ENCODE measurements at places on chromosomes 4 and X.

GRCh38 chr4:5198656-5199541, 147.6 kb downstream of the STK32B start:
- DNase-seq, result no peak

- no peak for DNase-seq
Observed at GRCh38 chr4:2333916-2334644, 72.2 kb upstream of the MXD4 start.

GRCh38 chr4:179503976-179504375, 2061.7 kb upstream of the AGA start:
- no peak for DNase-seq

GRCh38 chr4:6403400-6403685, 69.1 kb downstream of the PPP2R2C start:
- DNase-seq, result no peak

DNA sequence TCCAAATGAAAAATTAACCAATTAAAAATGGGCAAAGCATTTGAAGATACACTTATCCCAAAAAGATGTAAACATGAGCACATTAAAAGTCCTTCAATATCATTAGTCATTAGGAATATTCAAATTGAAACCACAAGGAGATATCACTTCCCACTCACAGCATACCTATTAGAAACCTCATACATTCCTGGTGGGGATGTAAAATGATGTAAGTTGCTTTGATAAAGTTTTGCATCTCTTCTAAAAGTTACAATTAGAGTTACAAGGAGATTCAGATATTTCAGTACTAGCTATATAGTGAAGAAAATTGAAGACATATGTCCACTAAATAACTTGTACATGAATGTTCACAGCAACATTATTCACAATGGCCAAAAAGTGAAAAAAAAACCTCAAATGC, 1109.3 kb upstream of the LCORL start:
- no peak for DNase-seq

- DNase-seq, result no peak
Observed at GRCh38 chr4:26290321-26290720, 30.5 kb upstream of the RBPJ start.

- DNase-seq, result no peak
Observed at GRCh38 chr4:176044589-176044951, 21.1 kb upstream of the WDR17 start.

DNA sequence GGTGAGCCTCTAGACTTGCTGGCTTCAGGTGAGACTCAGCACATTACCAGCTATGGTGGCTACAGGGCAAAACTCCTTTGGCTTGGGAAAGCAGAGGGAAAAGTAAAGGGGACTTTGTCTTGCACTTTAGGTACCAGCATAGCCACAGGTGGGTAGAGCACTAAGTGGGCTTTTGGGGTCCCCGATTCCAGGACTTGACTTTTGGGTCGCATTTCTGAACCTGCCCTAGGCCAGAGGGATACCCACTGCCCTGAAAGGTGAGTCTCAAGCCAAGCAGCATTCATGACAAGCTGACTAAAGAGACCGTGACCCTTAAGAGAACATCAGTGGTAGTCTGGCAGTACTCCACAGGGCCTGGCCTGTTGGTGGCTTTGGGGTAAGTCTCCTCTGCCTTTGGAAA, 224.8 kb downstream of the CFAP299 start:
- DNase-seq, result no peak

DNA sequence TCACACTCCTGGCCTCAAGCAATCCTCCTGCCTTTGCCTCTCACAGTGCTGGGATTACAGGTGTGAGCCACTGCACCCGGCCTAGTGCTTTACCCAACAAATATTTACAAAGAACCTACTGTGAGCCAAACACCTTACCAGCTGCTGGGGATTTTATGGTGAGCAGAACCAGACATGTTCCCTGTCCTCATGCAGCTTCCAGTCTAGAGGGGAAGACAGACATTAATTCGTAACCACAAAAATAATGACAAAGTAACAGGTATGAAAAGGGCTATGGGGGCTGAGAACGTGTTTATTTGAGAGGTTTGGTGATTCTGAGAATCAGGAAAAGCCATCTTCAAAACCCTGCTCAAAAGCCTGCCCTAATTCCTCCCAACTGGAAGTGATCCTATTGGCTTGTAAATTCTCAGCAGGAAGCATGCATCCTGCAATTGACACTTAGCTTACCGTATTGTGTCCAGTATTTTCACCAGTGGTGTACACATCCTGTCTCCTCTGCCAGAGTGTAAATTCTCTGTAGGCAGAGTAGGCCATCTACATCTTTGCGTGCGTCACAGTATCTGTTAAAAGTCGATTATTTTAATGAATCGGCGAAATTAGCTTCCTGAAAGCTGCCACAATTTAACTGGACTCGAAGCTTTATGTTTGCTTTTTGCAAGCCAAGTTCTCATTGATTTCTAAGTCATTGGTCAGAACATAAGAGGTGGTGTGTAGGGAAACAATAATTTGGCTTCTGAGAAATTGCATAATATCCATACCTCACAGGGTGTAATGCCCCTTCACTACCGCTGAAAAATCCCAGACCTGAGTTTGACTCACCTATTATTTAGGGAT, 67.0 kb downstream of the TMEM156 start:
- DNase-seq, result no peak

- DNase-seq, result no peak
Observed at GRCh38 chrX:1717373-1717772, 102.5 kb downstream of the ASMT start.

DNA sequence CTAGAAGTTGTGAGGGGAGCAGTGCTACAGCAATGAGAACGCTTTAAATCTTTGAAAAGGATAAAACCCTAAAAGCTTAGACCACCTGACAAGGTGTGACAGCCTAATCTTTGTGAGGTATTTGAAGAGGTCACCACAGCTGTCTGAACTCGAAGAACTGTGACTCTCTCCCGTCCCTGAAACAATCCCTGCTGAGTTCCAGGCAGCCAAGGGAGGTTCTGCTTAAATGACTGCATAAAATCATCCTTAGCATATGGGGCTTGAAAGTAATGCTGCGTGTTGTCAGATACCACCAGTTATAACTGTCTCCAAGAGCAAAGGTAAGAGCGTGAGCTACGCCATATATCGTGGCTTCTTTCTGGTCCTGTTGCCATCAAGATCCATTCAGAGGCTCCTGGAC, 696.3 kb downstream of the PCDH7 start:
- DNase-seq, result no peak

- DNase-seq, result no peak
Observed at GRCh38 chr4:634599-634985, 9.2 kb downstream of the PDE6B start.

- no peak for DNase-seq
Observed at GRCh38 chr4:123649250-123649644, 252.7 kb downstream of the SPRY1 start.

DNA sequence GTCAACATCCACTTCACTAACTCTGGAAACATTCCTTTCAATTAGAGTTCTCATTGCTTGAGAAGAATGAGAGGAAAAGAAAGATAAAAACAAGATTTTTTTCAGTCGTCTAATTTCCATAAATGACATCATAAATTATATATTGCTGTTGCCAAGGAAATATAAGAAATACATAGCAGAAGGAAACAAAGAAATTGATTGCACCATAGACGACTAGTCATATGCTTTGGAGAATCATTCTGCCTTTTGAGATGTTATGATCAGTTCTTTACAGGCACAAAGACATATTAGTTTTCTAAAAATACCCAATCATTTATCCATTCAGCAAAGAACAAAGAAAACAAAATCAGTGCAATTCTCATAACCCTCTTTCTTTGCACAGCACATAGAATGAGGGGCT, 672 bp upstream of the C1QTNF7 start:
- DNase-seq, result no peak

- DNase-seq, result no peak
Observed at GRCh38 chr4:78592088-78592783, 40.7 kb downstream of the ANXA3 start.

DNA sequence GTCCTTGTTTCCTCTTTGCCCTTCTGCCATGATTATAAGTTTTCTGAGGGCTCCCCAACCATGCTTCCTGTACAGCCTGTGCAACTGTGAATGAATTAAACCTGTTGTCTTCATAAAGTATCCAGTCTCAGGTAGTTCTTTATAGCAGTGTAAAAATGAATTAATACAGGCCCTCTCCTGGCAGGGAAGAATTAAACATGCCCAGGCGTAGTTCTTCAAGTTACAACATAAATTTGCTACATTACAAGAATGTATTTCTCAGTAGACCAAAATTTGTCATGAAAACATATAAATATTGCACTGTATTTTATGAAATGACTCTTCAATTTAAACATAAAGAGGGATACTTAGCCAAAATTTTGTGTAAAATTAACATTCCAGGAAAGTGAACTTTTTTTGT, 1089.9 kb upstream of the PCDH10 start:
- DNase-seq, result no peak

GRCh38 chrX:9646471-9647224, 119.0 kb downstream of the GPR143 start:
- no peak for DNase-seq

GRCh38 chr4:10613926-10614478, 70.6 kb downstream of the CLNK start:
- DNase-seq, result no peak

DNA sequence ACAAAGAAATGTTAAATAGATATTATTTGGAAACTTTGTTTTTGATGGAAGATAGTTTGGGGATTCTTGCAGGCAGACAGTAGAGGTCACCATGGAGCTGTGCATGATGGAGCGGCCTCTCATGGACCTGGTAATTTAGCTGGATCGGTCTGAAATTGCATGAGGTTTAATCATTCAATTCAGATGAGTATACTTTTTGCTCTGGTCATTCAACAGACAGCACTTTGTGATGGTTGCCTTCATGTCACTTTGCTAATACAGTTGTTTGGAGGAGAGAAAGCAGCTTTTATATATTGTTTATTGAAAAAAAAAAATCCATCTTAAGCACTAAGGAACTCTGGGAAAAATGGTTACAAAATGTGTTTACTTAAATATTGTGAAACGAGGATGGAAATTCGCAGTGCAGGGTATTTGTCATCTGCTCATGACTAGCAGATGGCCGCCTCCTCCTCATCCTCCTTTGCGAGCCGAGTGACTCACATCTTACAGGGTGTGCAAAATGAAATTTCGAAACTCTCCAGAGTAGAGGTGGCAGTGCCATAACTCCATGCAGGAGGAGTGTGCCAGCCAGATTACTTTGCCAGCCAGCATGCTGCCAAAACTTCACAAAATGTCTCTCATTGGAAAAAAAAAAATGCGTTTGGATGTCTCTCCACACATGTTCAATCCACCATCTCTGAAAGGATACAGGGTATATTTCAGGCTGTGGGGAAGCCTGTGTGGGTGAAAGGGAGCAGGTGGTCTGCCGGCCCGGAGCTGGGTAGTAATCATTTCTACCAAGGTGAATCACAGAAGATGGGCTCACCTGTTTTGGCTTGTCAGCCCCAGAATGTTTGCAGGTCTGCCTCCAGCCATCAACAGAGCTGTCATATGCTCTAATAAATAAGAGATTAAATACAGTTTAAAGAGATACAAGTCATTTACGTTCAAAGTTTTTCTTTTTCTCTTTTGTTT, 314.9 kb upstream of the DIPK2B start:
- DNase-seq, result peak; percentile 96

DNA sequence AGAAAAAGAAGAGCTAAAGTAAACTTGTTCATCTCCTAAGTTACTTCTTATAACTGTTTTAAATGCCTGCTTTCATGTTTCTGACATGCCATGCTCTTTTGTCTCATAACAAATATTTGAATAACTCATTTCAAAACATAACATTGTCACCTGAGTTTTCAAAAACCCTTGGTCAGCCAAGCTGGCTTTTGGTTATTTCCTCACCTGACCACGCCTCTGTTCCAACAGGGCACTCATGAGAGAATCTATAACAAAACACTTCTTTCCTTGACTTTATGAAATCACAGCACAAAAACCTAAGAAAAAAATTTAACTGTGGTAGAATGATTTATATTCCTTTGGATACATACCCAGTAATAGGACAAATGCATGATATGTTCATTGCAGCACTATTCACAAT, 172.9 kb upstream of the GALNT7 start:
- no peak for DNase-seq

DNA sequence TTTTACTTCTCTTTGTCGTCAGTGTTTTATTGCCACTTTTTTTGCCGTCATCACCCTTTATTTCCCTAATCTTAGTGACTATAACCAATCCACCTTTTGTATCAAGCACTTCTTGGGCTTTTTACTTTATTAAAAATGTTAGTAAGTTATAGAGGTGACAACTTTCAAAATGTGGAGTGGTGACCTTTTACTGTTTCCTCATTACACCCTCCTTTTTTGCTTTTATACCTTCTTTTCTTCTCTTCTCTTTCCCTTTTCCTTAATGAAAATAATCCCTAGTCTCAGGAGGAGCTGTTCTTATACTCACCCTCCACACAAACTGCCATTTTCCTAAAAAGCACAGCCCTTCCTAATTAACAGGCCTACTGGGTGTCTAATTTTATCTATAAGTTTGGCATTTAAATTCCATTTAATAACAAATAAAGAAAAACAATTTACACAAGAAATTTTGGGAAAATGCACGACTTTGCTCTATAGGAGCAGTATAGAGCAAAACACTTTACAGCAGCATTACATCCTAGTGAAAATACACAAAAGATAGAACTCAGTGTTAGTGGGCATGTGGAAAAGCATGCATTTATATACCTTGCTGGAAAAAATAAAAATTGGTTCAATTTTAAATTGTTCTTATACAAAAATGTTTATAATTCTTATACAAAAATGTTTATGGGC, 27.3 kb downstream of the BBS12 start:
- DNase-seq, result no peak

- no peak for DNase-seq
Observed at GRCh38 chr4:84110040-84110439, 389.1 kb downstream of the NKX6-1 start.

GRCh38 chrX:70255452-70255851, 4.6 kb downstream of the P2RY4 start:
- no peak for DNase-seq

- no peak for DNase-seq
Observed at GRCh38 chr4:84681486-84682274, 98.8 kb downstream of the CDS1 start.

GRCh38 chr4:108754327-108754726, 8.5 kb downstream of the ETNPPL start:
- DNase-seq, result no peak

- no peak for DNase-seq
Observed at GRCh38 chrX:70554948-70555347, 110.3 kb downstream of the DLG3 start.

DNA sequence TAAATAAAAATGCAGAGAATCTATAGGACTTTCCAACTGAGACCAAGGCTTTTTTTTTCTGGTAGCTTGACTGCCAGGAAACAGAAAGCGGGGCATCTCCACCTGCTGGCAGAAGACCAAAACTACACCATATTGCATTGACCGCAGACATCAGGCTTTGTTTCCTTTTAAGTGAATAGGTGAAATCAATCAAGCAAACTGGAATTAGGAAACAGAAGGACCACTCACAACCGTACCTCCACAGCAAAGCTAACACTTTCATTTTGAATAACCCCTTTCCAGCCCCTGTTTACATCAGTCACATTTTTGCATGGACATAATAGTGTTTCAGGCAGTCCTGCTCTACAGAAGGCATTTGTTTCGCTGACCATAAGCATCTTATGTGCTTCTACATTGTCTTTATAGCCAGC, 218.2 kb downstream of the IDS start:
- DNase-seq, result no peak

- no peak for DNase-seq
Observed at GRCh38 chrX:40021647-40022046, 76.1 kb downstream of the BCOR start.
